ENCODE measurements at places on chromosomes 4 and X.

- DNase-seq, result no peak
Observed at GRCh38 chr4:158890294-158890693, 121.5 kb downstream of the FNIP2 start.

DNA sequence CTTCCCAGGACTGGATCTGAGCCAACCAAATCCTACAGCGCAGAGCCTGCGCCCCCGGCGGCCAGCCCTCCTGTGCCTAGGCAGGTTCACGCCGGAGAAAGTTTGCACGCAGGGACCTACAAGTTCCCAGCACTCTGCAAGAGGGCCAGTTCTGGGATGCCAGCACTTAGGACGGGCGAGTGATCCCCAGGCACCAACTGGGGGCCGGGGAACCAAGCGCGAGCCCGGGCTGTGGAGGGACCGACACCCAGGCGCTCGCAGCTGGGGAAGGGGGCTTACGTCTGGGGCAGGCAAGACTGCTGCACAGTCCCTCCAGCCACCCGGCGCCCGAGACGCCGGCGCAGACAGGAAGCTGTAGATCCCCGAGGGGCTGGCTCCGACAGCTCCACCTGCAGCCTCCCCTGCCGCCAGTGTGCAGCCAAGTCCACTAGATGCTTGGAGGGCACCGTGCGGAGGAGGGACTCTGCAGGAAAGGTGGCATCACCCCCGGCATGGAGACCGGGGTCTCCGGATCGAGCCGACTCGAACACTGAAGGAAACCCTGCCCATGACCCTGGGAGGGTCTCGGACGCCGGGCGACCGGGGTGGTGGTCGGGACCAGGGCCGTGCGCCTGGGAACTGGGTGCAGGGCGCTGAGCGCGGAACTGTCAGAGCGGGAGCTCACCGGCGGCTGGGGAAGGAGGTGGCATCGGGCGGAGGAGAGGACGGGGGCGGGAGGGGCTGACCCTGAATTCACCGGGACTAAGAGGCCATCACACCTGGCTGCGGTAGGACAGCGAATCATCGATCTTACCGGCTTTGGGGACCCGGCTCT lies 566 bp downstream of the CORIN start:
- no peak for DNase-seq

- DNase-seq, result no peak
Observed at GRCh38 chrX:80014141-80014940, at the start of gene TBX22. Gene TBX22 (plus strand): TSS chrX:80014753. CDS start chrX:80022270, 7,517 bp downstream.

- no peak for DNase-seq
Observed at GRCh38 chr4:20433097-20433705, 181.5 kb downstream of the SLIT2 start.

All from NCI-H446 (cell line).